Suppressor macrophage (primary cell): ENCODE measurements at places on chromosomes 2 and 18.
A peak's percentile ranks its signal among the peaks of the same experiment; 100 is the strongest.

- peak; percentile 80 for DNase-seq
Observed at GRCh38 chr2:152411154-152411553, 76.2 kb downstream of the FMNL2 start.

GRCh38 chr2:173828189-173829142 is 136.7 kb downstream of the SP3 start:
- DNase-seq, result no peak

DNA sequence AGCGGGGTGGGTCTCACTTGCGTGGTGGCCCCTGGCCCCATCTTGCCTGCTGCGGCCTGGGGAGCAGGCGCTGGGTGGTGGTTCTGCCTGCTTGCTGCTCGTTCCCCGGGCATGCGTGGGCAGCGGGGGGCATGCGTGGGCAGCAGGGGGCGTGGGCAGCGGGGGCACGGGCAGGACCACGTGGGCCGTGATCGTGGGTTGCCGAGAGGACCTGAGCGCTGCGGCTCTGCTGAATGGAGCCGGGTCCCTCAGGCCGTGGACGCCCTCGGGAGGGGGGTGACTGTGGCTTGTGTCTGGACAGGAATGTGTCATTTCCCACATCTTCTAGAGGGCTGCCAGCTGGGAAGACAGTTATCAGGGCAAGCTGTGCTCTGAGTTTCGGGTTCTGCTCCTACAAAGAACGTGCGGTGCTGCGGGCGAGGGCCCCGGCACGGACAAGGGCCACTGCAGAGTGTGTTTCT is 8.3 kb upstream of the GAL3ST2 start:
- DNase-seq, result no peak

DNA sequence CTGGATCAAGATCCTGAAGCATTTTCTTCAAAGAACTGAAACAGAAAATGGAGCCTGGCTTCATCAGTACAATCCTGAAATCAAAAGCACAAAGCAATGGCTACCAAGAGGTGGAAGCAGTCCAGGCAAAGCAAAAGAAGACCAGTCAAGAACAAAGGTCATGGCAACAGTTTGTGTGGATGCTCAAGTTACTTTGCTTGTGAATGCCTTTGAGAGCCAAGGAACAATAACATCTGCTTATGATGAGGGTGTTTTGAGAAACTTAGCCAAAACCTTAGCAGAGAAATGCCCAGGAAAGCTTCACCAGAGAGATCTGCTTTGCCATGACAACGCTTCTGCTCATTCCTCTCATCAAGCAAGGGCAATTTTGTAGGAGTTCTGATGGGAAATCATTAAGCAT is 723.1 kb downstream of the TMEM182 start:
- no peak for DNase-seq

DNA sequence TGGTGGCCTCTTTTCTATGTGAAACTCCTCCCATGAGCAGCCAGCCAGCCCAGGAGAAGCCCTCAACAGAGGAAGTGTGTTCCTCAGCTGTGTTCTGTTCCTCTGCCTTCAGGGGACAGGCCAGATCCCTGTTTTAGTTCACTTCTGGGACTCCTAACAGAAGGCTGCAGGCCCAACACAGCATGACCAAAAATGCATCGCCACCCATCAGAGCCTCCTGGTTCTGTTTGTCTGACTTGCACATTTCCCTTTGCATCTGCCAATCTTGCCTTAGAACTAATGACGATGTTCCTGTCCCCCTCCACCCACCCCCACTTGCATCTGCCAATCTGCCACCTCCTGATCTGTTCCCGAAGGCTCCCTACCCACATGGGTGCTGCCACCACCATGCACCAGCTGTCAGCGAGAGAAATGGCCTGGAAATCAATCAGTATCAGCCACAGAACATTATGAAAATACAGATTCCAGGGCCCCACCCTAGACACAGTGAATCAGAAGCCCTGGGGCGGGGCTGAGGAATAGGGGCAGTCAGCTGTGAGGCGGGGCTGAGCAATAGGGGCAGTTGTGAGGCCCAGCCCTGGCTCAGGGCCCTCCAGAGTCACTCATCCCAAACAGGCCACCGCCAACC is 51.0 kb downstream of the FAM168B start:
- no peak for DNase-seq

DNA sequence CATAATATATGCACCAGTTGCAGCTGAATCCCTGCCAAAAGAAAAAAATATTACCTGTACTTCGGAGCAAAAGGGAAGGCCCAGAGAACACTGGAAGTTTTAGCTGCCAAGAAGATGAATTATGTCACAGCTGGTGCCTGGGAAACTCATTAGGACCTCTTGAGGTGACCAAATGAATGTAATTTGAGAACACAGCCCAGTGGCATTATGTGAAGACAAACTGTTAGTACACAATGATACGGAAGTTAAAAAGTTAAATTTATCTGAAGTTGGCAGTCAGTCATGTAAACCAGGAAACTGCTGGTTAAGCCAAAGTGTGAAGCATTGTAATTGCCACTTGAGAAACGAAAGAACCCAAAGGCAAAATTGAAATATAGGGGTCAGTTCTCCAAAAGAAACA is 80.7 kb downstream of the EML4 start:
- no peak for DNase-seq
